NB4 (cell line): ENCODE measurements at places on chromosomes 11 and 22.

DNA sequence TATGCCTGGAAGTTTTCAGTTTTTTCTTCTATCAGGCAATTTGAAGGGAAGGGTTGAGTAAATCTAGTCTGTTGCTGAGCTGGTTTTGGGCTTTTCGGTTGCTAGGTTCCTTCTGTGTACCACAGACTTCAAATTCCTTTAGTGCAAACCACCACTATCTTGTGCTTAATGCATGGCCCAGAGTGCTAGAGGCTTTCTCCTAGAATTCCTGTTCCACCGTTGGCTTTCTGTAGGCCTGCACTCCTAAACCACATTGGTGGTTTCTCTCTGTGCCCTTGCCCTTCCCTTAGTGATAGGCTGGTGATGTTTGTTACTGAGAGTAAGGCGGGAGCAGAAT is 47.1 kb upstream of the CTSC start:
- no peak for DNase-seq

GRCh38 chr11:67534070-67534679 is 10.9 kb upstream of the CABP2 start:
- DNase-seq = peak; percentile 28

GRCh38 chr22:21612858-21613257 is 17.0 kb downstream of the YDJC start:
- DNase-seq = no peak

- peak; percentile 86 for DNase-seq
These were observed 27.0 kb upstream of the YWHAH start for GRCh38 chr22:31917227-31917921.

DNA sequence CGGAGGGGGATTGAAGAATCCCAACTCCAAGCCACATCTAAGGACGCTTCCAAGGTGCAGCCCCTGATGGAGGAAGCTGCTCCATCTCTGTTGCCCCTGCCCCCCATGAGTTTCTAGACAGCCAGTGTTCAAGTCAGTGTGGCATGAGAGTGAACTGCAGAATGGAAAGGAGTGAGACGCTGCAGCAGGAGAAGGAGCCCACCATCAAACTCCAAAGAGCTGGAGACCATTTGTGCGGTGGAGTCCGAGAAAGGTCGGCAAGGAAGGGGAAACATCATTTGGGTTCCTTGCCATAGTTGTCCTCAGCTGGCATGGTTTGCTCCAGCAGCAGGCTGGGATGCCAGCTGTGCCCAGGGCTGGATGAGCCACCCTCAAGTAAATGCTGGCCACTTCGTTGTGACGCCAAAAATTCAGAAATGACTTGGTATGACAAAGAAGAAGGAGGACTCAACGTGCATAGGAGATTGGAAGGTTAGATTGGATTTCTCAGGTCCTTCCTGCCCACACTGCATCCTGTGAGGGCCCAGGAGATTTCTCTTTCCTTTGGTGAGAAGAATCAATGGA is 16.4 kb downstream of the APOL2 start:
- DNase-seq = no peak

GRCh38 chr22:41825376-41825775 is 7.5 kb upstream of the SREBF2 start:
- DNase-seq = no peak

DNA sequence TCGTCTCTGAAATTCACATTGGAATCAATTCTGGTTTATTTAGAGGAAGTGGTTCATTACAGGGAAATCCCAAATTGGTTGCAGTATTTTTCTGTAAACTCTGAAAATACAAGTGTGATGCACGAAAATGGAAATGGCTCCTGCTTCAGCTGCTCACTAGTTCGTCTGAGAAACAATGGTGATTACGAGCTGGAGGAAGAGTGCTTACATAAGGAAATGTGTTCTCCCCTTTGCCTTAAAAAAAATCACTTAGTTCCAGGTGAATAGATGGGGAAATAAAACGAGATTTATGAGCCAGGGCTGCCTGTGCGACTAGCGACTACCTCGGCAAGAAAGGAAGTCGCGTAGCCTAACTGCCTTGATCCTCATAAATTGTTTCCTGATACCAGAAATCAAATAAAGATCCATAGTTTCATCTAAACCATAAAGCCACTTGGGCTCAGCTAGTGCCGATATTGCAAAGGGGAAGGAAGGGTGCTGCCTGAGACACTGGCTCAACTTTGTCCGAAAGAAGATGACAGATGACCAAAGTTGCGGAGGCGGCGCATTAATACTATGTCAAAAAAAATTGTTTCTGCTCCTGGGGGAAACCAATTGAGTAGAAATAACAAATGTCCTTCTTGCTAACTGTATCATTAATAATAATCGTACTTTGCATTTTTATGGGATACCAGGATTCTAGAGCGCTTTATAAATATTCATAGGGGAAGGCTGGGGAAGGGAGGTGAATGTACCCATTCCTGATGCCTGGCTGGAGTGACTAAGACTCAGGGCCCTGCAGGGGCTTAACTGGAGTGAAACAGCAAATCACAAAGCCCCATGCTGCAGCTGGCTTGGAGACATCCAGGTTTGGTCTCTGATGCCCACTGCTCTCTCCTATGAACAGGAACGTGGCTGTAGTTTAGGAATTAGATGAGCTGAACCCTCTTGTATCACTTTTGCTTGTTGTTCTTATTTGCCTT is 185.7 kb downstream of the BLID start:
- no peak for DNase-seq

DNA sequence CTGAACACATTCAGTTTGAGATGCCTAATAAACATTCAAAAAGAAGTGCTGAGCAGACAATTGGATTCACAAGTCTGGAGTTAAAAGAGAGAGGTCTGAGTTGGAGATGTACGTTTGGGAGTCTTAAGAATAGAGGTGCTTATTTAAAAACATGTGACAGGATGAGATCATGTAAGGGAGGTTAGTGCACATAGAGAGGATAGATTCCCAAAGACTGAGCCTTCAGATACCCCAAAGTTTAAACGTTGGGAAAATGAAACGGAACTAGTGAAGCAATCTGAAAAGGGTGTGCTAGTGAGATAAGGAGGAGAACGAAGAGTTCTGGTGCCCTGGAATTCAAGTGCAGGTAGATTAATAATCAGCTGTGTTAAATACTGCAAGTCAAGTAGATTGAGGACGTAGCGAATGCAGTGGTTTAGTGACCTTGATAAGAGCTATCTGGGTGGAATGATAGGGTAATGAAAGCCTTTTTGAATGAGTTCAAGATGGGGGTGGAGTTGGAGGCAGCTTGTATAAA is 63.7 kb downstream of the HIPK3 start:
- no peak for DNase-seq

DNA sequence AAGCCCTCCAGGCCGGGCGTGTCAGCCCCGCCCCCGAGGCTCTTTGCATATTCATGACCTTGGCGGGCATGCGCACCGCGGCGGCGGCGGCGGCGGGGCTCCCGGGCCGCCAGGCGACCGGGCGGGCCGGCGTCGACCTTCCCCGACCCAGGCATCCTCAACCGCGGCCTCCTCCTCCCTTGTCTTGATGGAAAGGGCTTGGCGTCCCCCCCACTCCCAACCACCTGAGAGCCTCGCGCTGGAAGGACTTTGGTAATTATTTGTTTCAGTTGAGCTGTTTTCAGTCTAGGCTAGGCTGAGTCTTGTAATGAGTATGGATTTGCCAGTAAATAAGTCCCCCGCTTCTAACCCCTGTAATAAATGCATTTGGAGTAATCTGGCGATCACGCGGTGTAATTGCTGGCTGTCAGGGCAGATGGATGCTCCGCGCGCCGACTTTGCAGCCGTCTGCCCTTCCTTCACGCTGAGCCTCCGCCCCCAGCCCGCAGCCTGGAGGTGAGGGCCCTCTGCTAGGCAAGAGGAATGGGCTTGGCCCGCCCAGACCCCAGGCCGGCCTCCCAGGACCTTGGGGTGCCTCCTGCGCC is 25.2 kb downstream of the FLRT1 start:
- no peak for DNase-seq

DNA sequence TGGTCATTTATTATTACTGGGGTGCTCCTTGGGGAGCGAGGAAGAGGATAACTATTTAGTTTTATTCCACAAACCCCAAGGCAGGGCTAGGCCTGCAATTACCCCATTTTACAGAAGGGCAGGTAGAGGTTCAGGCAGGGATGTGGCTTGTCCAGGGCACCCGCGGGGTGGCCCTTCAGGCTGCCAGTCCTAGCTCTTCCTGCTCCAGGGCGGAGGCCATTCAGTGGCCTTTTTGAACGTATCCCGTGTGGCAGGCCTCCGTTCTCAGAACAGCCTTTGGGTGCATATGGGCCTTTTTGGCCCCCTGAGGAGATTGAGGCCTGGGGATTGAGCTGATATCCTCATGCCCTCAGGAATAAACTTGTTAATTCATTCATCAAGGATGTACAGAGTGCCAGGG is 66.2 kb downstream of the MPPED1 start:
- no peak for DNase-seq

DNA sequence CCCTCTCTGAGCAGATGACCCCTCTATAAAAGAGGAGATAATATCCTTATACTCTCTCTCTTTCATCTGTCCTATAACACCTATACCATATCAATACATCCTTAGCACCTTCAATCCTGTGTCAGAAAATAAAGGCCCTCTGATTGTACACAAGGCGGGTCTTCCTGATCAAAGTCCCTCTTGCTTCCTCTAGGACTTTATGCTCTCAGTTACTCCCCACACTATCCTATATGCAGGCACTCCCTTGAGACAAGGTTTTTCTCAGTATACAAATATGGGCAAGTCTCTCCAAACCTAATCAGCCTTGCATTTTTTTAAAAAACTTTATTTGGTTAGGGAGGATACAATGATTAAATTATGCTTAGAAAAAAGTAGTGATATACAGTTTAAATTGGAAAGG is 17.3 kb upstream of the HORMAD2 start:
- no peak for DNase-seq

- DNase-seq = no peak
These were observed 54.3 kb upstream of the MUC15 start for GRCh38 chr11:26626346-26626745.

- DNase-seq = no peak
These were observed 57.5 kb downstream of the PTPRJ start for GRCh38 chr11:48037709-48038468.

DNA sequence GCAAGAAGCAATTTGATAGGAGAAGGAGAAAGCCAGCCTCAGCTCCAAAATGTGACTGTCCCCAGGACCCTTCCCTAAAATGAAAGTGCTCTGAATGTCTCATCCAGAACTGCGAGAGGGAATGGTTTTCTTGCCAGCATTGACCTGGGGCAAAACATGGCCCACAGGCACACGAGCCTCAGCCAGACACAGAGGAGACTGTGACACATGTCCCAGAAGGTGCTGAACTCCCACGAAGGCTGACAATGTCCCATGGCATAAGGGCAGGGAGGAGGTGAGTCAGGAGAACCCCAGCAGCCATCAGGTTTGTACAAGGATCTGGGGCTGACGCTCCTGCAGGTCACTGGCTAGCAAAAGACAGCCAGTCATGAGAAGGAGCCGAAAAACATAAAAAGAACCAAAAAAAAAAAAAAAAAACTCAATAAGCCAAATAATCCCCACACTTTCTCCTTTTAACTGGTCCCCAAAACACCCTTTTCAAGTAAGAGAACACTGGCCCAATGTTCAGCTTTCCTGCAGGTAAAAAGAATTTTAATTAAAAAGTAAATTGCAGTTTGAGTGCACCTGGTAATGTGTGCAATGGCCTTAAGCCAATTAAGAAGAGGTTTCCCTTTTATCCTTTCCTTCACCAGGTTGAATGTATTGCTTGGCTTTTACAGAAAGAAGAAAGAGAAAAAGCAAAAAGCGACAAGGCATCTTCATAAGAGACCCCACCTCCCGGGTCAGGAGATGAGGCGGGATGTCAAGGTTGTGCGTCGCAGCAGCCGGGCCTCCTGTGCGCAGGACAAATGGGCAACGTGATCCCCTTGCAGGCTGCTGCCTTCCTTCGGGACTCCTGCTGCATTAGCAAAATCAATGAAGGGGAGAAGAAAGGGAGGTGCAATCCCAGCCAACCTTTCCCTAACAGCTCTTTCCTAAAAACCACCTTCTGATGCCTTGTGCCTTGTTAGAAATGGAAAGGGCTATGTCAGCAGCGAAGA is 43.6 kb downstream of the GALNT18 start:
- no peak for DNase-seq

GRCh38 chr11:65655570-65656332 is 7.0 kb downstream of the RELA start:
- no peak for DNase-seq

- DNase-seq = no peak
These were observed 532.1 kb downstream of the TBC1D22A start for GRCh38 chr22:47294576-47294975.

DNA sequence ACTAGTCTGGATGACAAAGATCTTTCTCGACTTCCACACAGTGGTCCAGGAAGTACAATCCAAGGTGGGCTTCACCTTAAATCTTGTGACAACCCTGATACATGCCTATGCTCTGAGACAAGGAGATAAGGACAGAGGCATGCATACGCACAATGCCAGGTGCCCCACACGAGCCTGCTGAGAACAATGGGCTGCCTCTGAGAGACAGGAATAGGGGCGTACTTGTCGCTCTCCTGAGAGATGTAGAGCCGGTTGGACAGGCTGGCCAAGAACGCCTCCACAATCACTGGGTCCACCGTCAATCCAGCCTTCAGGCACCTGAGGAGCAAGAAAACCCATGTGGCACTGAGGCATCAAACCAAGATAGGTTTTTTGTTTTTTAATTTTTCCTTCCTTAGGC is 25.5 kb downstream of the SERPIND1 start:
- DNase-seq = no peak

GRCh38 chr22:42399315-42400271 is 32.6 kb downstream of the NFAM1 start:
- DNase-seq = peak; percentile 81

GRCh38 chr11:18173225-18173866 is 709 bp downstream of the MRGPRX4 start:
- DNase-seq = no peak

- DNase-seq = peak; percentile 27
These were observed 81.0 kb downstream of the CCDC73 start for GRCh38 chr11:32713496-32713895.

- DNase-seq = no peak
These were observed 8.5 kb downstream of the ST14 start for GRCh38 chr11:130168105-130168504.

DNA sequence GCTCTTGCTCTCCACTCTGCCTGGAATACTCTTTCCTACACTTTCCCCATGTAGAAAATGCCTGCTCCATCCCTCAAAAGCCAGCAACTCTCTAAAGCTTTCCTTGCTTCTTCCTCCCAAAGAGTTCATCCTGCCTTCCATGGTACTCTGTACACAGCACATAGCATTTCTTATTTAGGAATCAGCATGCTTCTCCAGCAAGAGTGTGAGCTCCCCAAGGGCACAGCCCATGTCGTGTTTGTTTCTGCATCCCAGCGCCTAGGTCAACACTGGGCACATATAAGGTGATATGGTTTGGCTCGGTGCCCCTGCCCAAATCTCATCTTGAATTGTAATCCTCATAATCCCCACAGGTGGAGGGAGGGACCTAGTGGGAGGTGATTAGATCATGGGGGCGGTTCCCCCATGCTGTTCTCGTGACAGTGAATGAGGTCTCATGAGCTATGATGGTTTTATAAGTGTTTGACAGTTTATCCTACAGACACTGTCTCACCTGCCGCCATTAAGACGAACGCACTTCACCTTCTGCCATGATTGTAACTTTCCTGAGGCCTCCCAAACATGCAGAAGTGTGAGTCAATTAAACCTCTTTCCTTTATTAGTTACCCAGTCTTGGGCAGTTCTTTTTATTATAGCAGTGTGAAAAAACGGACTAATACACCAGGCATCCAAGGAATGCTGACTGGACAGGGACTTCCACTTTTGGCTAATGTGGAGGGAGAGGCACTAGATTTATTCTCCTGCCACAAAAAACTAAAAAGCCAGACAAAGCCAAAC is 8.2 kb downstream of the VPS37C start:
- DNase-seq = no peak
